ENCODE measurements at places on chromosomes 5 and 9.

- no peak for DNase-seq
Observed at GRCh38 chr5:167709625-167710024, 581.8 kb upstream of the WWC1 start.

GRCh38 chr9:68950689-68951088 is 63.2 kb downstream of the PRKACG start:
- no peak for DNase-seq

DNA sequence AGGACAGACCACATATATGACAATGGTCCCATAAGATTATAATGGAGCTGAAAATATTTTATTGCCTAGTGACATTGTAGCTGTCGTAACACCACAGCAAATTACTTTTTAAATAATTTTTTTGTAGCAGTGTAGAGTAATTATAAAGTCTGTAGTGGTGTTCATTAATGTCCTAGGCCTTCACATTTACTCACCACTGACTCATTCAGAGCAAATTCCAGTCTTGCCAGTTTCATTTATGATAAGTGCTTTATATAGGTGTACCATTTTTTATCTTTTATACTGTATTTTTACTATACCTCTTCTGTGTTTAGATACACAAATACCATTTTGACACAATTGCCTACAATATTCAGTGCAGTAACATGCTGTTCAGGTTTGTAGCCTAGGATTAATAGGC is 67.6 kb downstream of the TLE4 start:
- DNase-seq, result no peak

GRCh38 chr5:68087866-68088265 is 127.7 kb upstream of the PIK3R1 start:
- DNase-seq, result peak; percentile 68

GRCh38 chr9:132749306-132749705 is 79.0 kb downstream of the GTF3C4 start:
- no peak for DNase-seq

DNA sequence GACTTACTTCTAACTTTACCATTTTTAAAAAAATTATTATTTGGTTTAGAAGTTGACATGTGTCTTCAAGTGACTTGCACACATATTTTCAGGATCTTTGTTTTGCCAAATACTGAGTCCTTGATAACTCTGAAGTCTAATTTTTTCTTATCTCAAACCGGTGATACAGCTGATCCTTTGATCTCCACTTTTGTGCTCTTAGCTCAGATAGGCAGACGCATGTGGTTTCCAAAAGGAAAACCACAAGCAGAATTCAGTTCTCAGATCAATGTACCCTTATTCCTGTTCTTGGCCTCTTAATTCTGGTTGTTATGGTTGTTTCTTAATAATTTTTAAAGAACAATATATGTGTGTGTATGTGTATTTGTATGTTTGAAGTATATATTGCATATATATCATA is 238.3 kb upstream of the EDIL3 start:
- no peak for DNase-seq

- DNase-seq, result no peak
Observed at GRCh38 chr9:123946101-123946821, 16.3 kb upstream of the DENND1A start.

GRCh38 chr5:93404246-93404645 is 176.8 kb downstream of the NR2F1-AS1 start:
- DNase-seq, result peak; percentile 38

- DNase-seq, result no peak
Observed at GRCh38 chr5:35345222-35345621, 114.9 kb upstream of the PRLR start.

GRCh38 chr9:90526386-90526785 is 116.2 kb downstream of the DIRAS2 start:
- no peak for DNase-seq

DNA sequence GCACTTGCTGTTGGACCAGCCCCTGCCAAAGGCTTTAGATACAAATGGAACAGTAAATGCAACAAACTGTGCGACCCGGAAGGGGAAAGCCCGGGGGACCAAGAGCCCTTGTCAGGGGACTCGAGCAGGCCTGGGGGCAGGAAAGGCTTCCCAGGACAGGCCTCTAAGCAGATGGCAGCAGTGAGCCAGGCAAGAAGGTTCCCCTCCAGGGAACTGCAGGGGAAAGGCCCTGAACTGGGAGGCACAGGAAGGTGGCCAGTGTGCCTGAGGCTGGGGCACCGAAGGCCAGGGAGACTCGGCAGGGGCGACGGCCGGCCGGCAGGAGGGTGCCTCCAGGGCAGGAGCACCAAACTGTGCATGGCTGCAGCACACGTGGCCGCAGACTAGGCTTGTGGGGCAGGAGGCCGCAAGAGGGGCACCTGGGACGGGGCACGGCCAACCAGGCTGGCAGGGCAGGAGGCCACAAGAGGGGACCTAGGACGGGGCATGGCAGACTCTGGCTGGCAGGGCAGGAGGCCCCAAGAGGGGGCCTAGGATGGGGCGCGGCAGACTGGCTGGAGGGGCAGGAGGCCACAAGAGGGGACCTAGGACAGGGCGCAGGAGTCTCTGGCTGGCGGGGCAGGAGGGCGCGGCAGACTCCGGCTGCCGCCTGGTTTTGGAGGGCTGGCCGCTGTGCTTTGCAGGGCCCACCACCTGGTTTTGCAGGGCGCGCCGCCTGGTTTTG is 10.0 kb downstream of the VAV2 start:
- DNase-seq, result no peak

GRCh38 chr5:137758715-137759306 is 4.6 kb upstream of the HNRNPA0 start:
- DNase-seq, result no peak

- DNase-seq, result peak; percentile 15
Observed at GRCh38 chr5:134784241-134784920, 25.8 kb downstream of the DDX46 start.

DNA sequence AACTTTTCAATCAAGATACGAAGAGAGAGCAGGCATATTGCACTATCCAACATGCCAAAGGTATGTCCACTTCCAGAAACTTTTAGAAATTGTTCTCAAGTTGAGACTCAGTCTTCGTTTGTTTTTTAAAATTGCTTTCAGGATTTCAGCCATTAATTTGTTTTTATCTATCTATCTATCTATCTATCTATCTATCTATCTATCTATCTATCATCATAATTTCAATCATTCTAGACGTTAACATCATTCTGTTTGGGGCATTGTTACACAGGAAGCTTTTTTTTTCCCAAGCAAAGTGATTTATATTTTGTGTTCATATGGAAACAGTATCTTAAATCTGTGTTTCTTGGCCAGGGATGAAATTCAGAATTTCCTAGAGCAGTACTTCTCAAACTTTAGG is 7.6 kb downstream of the ERAP2 start:
- DNase-seq, result no peak

DNA sequence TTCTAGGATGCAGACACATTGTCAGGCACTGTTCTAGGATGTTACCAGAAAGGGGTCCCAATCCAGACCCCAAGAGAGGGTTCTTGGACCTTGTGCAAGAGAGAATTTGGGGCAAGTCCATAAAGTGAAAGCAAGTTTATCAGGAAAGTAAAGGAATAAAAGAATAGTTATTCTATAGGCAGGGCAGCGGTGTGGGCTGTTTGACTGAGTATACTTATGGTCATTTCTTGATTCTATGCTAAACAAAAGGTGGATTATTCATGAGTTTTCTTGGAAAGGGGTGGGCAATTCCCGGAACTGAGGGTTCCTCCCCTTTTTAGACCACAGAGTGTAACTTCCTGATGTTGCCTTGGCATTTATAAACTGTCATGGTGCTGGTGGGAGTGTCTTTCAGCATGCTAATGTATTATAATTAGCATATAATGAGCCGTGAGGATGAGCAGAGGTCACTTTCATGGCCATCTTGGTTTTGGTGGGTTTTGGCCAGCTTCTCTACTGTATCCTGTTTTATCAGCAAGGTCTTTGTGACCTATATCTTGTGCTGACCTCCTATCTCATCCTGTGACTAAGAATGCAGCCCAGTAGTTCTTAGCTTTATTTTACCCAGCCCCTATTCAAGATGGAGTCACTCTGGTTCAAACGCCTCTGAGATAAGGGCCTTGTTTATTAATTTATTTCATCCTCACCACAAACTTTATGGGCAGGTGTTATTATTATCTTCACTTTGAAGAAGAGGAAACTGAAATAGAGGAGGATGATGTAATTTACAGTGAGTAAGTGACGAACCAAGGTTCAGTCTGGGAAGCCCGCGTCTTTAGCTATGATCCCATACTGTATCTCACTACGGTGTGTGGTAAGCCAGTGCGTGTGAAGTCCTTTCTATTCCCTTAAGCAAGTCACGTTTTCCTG is 186.0 kb upstream of the KLF4 start:
- no peak for DNase-seq

GRCh38 chr9:107000218-107000617 is 137.3 kb downstream of the ZNF462 start:
- DNase-seq, result no peak

GRCh38 chr5:57094753-57095683 is 78.8 kb upstream of the GPBP1 start:
- peak; percentile 9 for DNase-seq

GRCh38 chr9:71162126-71162525 is 40.7 kb upstream of the TRPM3 start:
- DNase-seq, result no peak

- peak; percentile 96 for DNase-seq
Observed at GRCh38 chr5:181241393-181241975, 2.2 kb downstream of the RACK1 start.

DNA sequence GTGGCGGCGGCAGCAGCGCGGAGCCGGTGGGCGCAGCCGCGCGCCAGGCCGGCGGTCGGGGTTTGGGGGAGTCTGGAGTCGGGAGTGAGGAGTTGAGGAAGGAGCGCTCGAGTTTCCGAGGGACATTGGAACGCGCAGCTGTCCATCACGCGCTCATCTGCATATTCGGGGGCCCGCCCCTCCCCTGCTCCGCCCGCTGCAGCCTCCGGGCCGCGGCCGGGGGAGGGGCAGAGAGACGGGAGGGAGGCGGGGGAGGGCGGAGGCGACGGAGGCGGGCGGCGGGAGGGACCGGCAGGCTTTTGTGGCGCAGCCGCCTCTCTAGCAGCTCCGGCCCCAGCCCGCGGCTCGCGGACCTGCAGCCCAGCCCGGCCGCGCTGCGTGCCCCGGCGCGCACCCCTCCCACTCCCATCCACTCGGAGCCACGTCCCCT is at the start of gene IRX2:
TSS of gene IRX2 (minus strand) at position 86 of the 430 bp plus-strand sequence. CDS start 264 bp downstream, outside the sequence.
- DNase-seq, result peak; percentile 77

DNA sequence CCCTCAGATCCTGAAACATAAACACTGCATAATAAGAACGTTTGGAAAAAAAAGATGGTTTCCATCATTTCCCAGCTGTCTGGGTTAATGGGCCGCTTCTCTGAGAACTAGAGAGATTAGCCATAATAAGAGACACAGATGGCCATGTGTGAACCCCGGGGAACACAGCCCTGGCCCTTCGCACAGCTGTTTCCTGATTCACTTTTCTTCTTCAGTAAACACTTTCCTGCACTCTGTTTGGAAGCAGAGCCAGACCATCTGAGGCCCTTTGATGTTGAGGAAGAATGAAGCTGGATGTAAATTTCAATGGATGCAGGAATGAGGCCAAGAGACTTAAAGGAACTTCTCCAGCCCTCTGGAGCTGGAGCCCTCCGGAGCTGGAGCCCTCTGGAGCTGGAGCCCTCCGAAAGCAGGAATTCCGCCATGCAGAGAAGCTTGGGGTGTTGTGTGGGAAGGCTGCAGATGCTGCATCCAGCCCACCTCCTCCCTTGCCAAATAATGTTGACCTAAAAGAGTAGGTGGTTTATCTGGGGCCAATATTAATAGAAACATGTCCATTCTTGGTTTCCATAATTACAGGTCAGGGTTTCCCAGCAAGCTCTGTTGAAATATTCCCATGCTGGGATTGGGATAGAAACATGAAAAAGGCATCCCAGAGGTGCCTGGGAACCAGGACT is 218.9 kb downstream of the NXNL2 start:
- no peak for DNase-seq

DNA sequence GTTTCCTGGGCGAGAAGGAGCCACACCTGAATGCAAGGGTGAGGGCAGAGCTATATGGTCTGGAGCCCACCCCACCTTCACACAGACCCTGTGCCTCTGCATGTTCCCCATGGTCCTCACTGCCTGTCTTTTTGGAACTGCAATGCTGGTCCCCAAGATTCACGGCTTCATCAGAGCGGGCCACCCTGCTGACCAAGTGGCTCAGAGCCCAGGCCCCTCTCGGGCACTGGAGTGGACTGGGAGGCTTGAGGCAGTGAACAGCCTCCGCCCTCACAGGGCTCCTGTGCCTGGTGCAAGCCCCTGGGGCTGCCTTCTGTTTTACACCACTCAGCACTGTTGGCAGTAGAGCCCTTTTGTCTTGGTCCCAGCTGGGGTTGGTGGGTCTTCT is 143.2 kb downstream of the CACNA1B start:
- no peak for DNase-seq

- no peak for DNase-seq
Observed at GRCh38 chr5:3606121-3606831, 10.6 kb downstream of the IRX1 start.

GRCh38 chr9:12849486-12850003 is 74.7 kb downstream of the LURAP1L start:
- DNase-seq, result no peak

DNA sequence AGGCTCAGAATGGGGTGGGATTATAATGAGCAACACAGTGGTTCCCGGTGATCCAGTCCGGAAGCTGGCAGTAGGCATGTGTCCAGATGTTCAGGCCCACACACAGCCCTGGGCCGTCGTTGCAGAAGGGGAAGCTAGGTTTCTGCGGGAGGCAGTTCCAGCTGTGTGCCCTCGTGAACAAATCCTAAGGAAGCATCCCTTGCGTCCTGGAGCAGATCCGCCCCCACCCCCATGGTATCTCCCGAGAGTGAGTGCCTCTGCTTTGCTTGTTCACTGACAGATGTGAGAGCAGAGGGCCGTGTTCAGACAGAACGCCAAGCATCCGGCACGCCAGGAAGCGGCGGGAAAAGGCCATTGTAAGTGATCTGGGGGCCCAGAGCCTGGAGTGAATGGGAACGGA is 104.8 kb downstream of the PDE6A start:
- peak; percentile 30 for DNase-seq

GRCh38 chr9:121651295-121652020 is at the start of gene DAB2IP:
TSS of gene DAB2IP (plus strand) at chr9:121651634. CDS start at chr9:121651776, 142 bp downstream.
- no peak for DNase-seq

- no peak for DNase-seq
Observed at GRCh38 chr9:127173063-127173462, 50.6 kb upstream of the ANGPTL2 start.

GRCh38 chr5:116135344-116135743 is 50.5 kb downstream of the COMMD10 start:
- no peak for DNase-seq

- no peak for DNase-seq
Observed at GRCh38 chr5:145989428-145989827, 53.0 kb downstream of the SH3RF2 start.

- peak; percentile 87 for DNase-seq
Observed at GRCh38 chr9:137276473-137277328, 825 bp upstream of the TOR4A start.

Measured in cardiac fibroblast (primary cell).